ENCODE measurements at places on chromosomes 16 and 17.

DNA sequence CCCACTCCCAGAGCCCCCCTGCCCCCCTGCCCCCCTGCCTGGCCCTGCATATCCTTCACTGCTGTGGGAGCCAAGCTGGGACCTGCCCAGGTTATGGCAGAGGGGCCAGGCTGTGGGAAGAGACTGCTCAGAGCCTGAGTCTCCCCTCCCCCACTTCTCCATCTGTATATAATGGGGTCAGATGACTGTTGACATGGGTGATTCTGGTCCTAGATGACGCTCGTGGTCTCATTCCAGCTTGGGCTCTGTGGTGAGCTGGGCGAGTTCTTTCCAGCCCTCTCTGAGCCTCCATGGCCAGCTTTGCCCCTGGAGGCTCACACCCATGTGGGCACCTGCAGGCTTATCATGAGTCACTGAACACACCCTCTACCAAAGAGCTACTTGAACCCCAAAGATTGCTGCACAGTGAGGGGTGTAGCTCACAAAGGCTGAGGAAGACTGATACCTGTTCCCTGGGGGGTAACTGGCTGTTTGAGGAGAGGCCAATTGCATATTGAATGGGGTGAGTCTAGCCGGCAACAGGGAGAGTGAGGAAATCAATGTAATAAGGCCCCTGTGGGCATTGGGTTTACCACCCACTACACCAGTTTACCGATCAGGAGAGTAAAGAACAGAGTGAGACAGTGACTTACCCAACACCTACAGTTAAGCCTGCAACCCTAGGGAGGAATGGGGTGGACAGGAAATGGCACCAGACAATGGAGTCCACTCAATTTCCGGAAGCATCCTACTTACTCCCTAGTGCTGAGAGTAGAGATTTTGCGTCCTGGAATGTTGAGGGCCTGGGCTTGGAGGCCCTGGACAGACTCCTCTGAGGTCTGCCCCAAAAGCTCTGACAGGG lies 4.2 kb upstream of the SREBF1 start:
- DNase-seq, result no peak

DNA sequence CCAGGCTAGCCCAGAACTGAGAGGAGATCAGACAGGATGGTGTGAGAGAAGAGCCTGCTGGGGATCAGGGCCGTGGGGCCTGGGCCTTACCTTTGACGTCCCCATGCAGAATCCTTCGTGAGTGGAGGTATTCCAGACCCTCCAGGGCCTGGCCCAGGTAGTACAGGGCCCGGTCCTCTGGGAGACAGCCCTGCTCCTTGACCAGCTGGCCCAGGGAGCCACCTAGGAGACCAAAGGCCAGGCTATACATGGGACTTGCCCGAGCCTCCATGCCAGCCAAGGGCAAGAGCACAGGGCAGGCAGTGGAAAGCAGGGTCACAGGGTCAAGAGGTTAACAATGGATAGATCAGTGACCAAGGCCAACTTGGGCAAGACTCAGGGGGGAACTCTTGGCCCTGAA lies 12.1 kb upstream of the SPATA32 start:
- DNase-seq, result no peak

DNA sequence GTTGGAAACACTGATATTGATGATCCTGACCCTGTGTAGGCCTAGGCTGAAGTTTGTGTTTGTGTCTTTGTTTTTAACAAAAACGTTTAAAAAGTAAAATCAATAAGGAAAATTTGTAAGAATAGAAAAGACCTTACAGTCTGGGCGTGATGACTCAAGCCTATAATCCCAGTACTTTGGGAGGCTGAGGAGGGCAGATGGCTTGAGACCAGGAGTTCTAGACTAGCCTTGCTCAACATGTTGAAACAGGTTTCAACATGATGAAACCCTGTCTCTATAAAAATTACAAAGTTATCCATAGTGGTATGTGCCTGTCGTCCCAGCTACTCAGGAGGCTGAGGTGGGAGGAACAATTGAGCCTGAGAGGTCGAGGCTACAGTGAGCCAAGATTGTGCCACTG lies 18.3 kb upstream of the TOM1L1 start:
- DNase-seq, result no peak

DNA sequence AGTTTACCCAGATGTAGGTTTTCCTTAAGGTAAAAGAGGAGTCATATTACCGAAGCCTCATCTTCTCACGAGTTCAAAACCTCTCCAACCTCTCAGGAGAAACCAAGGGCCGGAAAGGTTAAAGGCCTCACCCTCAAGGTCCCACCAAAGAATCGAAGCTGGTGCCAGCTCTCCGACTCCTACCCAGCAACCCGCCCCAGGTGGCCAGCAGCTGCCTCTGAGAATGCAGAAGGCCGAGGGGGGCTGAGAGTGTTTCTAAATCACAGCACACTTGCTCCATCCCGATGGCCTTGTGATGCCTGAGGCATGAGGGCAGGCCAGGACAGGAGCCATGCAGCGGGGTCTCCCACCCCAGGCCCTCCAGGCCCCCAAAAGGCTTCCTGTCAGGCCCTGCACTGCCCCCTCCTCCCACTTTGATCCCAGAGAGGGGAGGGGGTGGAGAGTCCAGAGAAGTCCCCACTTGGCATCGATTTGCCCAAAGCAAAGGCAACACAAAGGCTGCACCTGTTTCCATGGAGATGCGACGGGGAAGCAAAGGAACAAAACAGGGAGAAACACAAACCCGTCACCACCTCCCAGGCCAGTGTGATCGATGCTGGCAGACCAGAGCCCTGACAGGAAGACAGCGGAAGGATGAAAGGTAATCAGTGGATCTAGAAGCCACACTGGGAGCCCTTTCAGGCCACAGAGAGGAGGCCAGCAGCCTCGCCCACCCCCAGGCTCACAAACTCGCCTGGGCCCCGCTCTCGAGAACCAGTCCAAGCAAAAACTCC lies 39.0 kb downstream of the CUEDC1 start:
- DNase-seq, result no peak

DNA sequence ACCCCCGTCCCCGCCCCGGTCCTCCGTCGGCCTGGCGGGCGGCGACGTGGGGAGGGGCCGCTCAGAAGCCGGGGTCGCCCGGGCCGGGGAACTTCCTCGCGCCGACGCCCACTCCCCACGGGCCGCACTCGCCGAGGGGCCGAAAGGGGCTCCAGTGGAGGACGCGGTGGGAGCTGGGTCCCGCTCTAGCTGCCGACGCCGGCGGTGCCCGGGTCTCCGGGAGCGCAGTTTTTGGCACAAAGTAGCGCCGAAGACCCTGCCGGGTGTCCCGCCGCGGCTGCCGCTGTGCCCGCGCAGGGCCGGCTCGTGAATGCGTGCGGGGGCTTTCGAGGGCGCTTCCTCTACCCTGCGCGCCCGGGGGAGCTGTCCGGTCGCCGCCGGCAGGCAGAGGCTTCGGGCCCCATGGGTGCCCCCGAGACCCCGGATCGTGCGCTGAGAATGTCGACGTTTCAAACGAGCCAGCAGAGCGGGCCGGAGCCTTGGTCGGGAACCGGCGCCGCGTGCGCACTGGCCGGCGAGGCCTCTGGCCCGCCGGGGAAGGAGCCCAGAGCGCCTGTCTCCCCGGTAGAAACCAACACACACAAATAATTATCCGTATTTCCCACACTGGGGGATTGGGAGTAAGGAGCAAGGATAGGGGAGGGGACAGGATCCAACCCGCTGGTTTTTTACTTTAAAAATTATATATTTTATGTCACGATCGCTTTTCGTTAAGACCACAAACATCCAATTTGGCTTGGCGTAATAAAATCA lies 46.6 kb upstream of the SLC38A10 start:
- no peak for DNase-seq

GRCh38 chr16:22219389-22220068 lies 13.5 kb downstream of the EEF2K start:
- DNase-seq, result no peak

- no peak for DNase-seq
Observed at GRCh38 chr17:1414001-1414574, 14.1 kb upstream of the YWHAE start.

- no peak for DNase-seq
Observed at GRCh38 chr16:60945225-60945624, 1091.0 kb downstream of the CDH8 start.

Measured in stimulated activated CD4-positive, alpha-beta T cell treated with anti-CD3 and anti-CD28 coated beads, Interleukin-2, amount 100 ng/mL, for 4 hours (primary cell).